Stimulated activated CD4-positive, alpha-beta T cell treated with anti-CD3 and anti-CD28 coated beads, Interleukin-4, amount 100 ng/mL, for 4 hours (primary cell): ENCODE measurements at places on chromosomes 4 and X.

GRCh38 chr4:23091711-23092110, 399.0 kb downstream of the GBA3 start:
- no peak for DNase-seq

DNA sequence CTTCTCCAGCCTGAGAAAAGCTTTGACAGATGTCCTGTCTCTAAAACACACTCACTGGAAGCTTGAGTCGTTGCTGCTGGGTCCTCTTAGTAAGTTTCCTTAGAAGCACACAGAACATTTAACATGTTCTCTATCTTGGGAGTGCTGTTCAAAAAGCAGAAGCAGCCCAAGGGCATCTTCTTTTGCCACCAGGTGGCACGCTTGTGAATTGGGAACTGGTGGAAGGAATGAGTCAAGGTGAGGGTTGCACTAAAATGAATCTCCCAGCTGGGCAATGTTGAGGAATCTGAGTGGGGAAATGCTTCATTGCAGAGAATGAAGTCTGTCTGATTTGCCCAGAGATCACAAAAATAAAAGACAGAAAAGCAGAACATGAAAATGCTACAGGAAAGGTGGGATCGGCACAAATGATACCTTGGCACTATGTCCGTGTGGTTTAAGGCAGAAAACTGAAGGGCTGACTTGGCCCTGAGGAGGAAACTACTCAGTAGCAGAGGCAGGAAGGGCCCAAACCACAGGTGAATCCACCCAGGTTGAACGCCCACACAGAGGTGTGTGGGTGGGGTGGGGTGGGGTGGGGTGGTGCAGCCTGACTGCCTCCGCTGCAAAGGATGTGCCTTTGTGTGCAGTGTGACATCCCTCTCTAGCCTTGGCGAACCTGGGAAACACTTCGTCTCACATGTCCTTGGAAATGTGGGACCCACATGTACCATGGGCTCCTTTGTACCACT, 26.0 kb downstream of the KIT start:
- DNase-seq: peak; percentile 31

GRCh38 chr4:150493851-150494250, 88.1 kb upstream of the MAB21L2 start:
- DNase-seq: no peak

GRCh38 chrX:45320191-45320590, 119.5 kb upstream of the DIPK2B start:
- DNase-seq: no peak

DNA sequence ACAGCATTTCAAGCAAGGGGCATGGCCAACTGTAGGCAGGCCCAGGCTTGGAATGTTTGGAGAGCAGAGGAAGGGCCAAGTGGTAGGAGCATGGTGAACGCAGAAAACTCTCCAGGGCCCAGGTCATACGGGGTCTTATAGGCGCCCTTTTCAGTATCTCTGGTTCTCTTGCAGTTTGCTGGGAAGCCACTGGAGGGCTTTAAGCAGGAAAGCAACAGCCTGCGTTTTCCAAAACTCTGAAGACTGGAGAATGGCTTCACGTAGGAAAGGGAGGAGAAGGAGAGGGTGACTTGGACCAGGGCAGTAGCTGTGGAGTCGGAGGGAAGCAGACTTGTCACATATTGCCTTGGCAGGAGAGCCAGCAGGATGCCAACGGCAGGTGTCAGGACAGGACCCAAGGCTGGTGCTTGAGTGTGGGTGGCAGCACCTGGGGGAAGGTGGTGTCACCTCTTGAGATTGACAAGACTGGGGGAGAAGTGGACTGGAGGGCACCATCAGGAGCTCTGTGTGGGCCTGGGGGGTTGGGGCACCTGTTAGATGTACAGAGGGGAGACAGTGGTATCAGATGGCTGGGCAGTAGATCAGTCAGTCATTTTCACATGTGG, 21.9 kb downstream of the TKTL1 start:
- DNase-seq: no peak
